ENCODE measurements at places on chromosomes 2 and 18.

DNA sequence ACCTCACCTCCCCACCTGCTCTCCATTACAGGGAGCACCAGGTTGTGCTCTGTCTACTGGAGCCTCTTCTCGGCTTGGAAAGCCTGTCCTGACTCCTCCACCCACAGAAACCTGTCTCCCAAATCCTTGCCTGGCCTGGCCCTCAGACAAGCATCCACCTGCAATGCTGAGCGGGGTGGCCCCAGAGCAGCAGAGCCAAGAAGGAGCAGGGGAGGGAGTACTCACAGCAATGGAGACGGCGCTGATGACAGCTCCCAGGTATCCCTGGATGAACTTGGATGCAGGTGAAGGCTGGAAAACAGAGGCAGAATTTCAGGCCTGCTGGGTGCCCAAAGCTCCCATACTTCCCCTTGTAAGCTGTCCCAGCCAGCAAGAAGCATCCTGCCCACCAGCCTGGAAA lies 72.8 kb downstream of the SFXN5 start:
- no peak for DNase-seq

DNA sequence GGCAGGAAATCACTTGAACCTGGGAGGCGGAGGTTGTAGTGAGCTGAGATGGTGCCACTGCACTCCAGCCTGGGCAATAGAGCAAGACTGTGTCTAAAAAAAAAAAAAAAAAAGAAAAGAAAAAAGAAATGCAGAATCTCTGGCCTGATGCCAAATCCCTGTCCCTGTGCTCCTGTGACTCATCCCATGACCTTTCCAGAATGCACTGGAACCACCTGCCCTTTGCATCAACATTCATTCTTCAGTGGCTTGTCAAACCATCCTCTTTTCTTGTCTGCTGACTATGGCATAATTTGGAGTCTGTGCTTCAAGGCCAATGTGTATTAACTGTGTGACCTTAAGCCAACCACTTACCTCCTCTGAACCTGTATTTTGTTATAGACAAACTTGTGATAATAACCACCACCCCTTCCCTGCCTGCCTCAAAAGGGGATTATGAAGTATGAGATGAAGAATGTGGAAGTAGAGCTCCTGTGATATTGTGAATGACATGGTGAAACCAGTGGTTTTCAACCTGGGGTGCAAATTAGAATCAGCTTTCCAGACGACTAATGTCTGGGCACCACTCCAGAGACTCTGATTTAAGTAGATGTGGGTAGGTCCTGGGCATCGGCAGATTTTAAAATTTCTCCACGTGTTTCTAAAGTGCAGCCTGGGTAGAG lies 189.3 kb downstream of the CLIP4 start:
- DNase-seq, result no peak

DNA sequence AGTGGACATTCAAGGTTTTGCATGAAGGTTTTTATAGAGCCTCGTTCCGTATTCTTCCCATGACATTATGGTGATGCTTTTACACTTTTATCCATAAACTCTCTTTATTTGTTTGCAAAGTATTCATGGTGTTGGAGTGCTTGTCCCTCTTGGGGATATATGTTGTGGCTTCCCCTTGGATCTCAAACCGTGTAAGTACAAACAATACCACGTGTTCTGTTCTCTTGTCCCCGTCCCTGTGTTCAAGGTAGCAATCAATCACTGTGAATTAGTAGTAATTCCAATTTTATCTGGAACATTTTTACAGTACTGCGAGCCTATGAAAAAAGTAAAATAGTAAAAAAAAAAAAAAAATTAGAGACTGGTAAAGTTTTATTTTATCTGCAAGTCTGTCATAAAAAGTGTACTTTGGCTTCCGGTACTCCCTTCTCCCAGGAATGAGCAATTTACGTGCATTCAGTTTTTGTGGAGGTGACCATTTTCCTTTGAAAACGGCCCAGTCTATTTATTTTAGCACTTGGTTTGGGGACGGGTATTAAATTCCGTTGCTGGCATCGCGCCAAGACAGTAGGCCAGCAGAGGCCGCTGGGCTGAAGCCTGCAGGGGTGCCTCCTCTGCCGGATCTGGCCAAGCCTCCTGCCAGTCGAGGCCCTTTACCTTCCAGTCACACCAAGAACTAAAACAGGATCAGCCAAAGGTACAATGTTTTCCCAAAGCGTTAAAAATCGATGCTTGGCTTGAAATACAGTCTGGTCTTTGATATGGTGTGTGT lies 175.7 kb downstream of the SOCS6 start:
- DNase-seq, result peak; percentile 46

GRCh38 chr18:35387152-35387571 lies 10.0 kb upstream of the ZNF396 start:
- DNase-seq, result peak; percentile 56

GRCh38 chr18:9709304-9709877 lies 1.3 kb downstream of the RAB31 start:
- no peak for DNase-seq

GRCh38 chr2:237964194-237964577 lies 2.6 kb upstream of the UBE2F start:
- no peak for DNase-seq

DNA sequence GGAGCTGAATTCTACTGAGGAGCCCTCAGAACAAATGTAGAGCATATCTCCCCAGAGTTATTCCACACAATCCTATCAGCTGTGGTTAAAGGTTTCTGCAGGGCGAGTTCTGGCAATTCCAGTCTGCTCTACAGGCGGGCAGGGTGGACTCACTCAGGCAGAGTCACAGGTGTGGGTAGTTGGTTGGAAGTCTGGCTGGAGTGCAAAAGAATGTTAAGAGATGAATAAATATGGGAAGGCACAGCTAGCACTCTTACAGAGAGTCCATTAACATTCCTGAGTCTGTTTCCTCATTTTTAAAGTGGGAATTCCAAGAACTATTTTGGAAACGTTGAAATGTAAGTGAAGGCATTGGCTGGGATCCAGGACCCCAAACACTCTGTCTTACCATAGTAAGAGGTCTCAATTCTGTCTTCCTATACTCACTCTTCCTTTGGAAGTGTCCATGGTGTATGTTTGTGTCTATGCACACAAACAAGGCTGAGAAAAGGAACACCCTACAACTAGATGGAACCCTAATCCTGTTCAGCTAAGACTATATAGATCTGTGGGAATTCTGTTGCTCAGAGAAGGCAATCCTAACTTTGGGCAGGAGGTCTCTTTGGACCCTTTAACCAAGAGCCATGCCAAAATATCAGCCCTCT lies 63.3 kb upstream of the AQP4 start:
- peak; percentile 18 for DNase-seq

DNA sequence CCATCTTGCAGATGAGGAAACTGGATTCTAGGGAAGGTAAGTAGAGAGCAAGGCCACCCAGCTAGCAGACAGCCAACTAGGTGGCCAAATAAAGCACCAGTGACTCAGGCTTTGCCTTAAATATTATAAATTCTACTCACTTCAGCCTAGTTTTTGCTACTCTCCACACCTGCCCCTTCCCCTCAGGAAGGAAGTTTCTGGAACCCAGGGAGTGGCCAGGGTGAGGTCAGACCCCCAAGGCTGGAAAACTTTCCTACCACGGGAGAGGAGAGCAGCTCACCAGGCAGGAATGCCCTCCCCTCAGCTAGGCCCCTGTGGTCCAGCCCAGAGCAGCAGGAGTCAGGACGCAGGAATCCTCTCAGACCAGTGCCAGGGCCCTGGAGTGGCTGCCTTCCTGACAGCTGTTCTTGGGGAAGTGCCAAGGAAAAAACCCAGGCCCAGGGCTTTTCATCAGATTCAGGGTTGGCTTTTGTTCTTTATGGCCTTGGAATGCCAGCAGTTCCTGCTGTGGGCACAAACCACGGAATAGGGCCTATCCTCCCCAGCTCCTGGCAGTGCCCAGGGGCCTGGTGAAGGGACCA lies 5.1 kb upstream of the PAX8 start:
- peak; percentile 88 for DNase-seq

- no peak for DNase-seq
These were observed 12.6 kb upstream of the KCNG2 start for GRCh38 chr18:79784965-79785770.

DNA sequence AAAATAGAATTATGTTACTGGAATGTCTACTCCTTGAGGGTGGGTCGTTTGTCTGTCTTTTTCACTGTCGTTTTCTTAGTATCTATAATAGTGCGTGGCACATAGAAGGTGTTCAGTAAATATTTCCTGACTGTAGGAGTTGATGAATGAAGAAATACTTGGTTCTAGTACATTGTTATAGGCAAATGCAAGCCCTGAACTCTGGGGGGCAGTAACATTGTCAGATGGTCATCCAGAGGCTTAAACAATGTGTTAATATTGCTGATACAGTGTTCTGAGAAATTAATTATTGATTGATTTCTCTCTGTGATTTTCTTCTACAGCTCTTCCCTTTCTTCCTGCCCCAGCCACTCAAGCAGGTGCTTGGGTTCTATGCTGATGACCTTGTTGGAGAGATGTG lies 24.4 kb upstream of the THOC1 start:
- DNase-seq, result no peak

GRCh38 chr2:88903749-88904353 lies 212.4 kb downstream of the RPIA start:
- DNase-seq, result peak; percentile 47

GRCh38 chr2:154280543-154280942 lies 408.8 kb downstream of the GALNT13 start:
- DNase-seq, result no peak

DNA sequence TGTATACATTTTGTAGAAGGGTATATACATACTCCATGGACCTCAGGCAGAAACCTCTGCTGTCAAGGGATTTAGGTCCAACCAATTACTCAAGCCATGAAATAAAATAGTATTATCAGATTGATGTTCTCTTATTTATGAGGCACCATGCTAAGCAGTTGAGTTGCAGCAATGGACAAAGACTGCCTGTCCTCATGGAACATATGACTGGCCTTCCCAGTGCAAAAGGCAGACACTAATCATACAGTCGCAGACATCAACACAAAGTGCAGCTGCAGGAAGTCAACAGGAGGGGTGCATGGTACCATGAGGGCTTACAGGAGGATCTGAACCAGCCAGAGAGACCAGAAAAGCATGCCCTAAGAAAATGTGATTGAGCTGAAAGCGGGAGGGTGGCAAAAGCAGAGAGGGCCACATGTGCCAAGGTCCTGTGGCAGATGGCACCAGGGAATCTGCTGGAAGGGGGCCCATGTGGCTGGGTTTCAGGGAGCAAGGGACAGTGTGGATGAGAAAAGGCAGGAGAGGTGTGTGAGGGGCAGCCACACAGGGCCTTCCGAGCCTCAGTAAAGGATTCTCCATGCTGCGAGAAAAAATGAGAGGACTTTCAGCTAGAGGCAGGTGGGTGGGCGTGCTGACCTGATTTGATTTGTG lies 61.4 kb upstream of the RNF152 start:
- DNase-seq, result no peak

- no peak for DNase-seq
These were observed 190.4 kb upstream of the CCDC150 start for GRCh38 chr2:196449083-196449482.

GRCh38 chr2:5227062-5227699 lies 465.0 kb upstream of the SOX11 start:
- DNase-seq, result no peak

DNA sequence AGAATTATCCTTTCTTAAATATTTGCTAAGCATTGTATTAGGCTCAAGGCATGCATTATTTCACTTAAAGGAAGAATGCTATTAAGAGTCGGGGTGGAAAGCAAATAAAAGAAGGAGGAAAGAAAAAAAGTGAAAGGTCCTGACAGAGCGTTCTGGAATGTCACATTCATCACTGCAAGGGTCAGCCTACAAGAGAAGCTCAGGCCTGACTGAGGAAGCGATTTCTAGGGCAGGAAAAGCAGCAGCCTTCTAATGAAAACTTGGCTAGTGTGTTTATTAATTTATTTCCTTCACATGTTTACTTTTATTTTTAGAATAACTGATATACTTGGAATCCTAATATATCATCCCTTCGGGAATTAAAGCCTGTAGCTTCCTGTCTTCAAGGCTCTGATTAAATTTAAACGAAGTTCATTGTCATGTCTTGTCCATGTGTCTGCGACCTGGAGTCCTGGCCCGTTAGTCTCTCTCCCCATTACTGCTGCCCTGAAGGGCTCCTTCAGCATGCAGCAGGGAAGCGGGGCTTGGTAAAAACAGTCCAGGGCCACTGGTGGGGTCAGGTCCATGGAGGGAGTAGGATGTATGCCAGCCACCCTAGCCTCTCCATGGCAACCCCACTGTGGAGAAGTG lies 119.2 kb upstream of the CCDC68 start:
- peak; percentile 29 for DNase-seq

GRCh38 chr2:40098786-40099470 lies 319.9 kb upstream of the THUMPD2 start:
- DNase-seq, result peak; percentile 81

- no peak for DNase-seq
These were observed 97.4 kb downstream of the ZNF516 start for GRCh38 chr18:76397631-76398030.

DNA sequence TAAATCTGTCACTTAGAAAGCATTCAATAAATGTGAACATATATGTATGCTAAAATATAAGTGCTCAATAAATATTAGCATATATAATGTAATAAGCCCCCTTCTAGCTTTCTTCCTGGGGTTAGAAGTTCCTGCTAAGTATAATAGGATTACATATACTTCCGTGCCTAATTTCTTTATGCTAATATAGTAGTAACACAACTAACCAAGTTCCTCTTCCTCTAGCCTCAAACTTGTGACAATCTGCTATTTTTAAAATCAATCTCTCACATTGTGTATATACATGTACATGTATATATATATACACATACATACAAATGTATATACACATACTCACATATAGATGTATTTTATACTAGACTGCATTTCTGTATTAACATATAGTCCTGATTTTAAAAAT lies 32.2 kb downstream of the TLK1 start:
- DNase-seq, result no peak
